K562 (cell line): ENCODE measurements at places on chromosomes 16 and 17. TPM values are rescaled to one million over a fixed set of nuclear protein-coding genes. Genes with fewer than 3 reads are reported as not detected.

DNA sequence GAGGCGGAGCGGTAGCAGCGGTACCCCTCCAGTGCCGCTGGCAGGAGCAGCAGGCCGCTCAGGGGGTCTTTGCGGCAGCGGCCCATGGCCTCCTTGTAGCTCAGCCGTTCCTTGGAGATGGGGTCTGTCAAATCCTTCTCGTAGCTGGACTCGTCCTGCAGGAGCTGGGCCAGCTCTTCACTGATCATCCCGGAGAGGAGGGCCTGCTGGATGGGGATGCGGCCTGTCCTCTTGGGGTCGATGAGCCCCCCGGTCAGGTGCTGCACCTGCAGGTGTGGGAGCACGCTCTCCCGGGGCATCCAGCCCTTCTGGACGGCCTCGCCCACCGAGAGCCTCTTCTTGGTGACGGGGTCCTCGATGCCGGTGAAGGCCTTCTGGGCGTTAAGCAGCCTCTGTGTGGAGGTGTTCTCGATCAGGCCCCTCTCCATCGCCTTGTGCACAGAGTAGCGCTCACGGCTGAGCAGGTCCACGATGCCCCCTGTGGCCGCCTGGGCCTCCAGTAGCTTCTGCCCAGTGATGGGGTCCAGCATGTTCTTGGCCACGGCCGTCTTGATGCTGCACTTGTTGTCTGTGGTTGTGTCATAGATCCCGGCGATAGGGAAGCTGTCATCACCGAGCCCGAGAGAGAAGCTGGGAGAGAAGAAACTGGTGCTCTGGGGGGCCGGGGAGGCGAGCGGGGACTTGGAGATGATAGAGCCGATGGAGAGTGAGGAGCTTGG lies 6.6 kb downstream of the CDK3 start:
- no peak for DNase-seq
- H3K4me1 ChIP-seq = no peaks in the 10 kb centered on the region; the same call in 2 of the 3 replicates
- H3K36me3 ChIP-seq = peaks cover 7% of the 10 kb centered on the region; the same call in 2 of the 3 replicates
- H3K27me3 ChIP-seq = peaks cover 37% of the 10 kb centered on the region
- no peak overlapping the region for H3K27ac ChIP-seq

Gene OTOP3
- not detected in 2 replicates for polyA plus RNA-seq

DNA sequence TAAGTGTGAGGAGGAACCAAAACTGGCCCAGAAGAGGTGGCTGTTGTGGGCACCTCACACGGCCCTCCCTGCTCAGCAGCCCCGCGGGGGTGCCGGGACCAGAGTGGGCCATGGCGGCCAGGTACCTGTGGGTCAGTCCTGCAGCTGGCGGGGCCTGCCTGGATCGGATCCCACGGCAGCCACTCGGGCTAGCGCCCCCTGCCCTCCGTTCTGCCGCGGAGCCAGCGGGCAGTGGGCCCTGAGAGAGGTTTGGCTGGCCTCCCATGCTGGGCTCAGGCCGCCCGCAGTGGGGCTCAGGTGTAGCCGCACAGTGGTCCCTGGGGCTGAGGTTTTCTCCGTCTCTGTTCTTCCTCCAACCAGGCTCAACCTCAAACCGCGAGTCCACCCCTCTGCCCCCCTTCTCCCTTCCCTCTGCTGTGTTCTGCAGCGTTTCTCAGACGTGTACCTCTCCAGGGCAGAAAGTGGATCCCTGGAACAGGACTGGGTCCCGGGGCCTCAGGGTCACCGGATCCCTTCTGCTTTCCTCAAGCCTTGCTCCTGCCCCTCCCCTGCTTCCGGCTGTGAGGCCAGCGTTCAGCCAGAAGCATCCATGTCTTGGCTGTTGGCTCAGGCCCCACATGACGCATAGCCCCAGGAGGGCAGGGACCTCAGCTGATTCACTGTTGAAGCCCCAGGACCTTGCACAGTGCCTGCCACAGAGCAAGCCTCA lies 28.6 kb upstream of the ITGA3 start:
- no peak overlapping the region for H3K27ac ChIP-seq
- no peak for DNase-seq
- H3K4me3 ChIP-seq = no peak overlapping the region

Gene ITGAD
- not detected in 2 replicates for polyA plus RNA-seq

Gene CHST6
- polyA plus RNA-seq = not detected in 2 replicates

- no peak overlapping the region for H3K27ac ChIP-seq
- no peaks in the 10 kb centered on the region for H3K27me3 ChIP-seq
- peaks cover 11% of the 10 kb centered on the region; the same call in 2 of the 3 replicates for H3K36me3 ChIP-seq
- H3K4me1 ChIP-seq = no peaks in the 10 kb centered on the region
- no peak for DNase-seq
Measured at GRCh38 chr17:2172077-2172851, 117.4 kb downstream of the HIC1 start.

DNA sequence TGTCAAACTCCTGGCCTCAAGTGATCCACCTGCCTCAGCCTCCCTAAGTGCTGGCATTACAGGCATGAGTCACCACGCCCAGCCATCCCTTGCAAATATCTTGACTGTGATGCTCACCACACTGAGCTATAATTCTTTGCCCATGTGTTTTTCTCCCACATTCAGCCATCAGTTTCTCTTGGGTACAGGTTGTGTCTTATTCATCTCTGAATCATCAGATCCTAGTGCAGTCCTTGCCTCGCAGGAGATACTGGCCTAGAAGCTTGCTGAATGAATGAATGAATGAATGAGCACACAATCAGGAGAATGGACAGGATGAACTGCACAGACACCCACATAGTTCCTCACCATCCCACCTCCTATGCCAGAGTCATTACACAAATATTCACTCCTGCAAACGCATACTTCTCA lies 24.4 kb upstream of the ETV4 start:
- no peaks in the 10 kb centered on the region for H3K36me3 ChIP-seq
- no peaks in the 10 kb centered on the region for H3K4me1 ChIP-seq
- H3K4me3 ChIP-seq = no peak overlapping the region
- DNase-seq = no peak

DNA sequence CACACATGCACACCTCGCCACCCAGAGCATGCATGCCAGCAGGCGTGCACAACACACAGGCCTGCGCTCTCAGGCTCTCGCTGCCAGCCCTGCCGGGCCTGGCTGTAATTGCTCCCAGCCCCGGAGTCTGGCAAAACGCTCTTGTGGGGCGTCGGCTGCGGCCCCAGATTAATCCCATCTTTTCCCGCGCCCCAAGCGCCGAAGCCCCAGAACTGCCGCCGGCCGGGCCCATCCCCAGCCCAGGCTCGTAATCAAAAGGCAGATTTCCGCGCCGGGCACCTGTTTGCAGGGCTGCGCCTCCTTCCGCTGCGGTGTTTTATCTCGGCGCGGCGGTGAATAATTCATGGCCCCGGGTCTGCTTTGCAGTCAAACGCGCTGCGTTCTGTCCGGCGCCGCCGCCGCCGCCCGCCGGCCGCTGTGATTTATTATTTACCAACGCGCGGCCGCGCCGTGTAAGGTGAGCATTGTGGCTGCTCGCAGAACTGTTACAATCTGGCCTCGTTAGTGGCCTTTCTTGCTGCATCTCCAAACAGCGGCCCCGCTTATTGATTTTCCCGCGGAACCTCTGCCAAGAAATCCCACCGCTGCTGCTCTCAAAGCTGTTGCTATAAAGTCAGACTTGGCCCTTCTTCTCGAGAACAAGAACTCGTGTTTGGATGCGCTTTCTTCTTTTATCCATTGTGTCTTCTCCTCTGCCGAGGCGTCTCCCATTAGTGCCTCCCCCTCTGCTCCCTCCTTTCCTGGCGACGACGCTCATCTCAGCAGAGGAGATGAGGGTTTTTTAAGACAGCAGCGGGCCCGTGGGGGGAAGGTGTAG lies 126.1 kb downstream of the IRX5 start:
- DNase-seq = no peak
- H3K36me3 ChIP-seq = no peaks in the 10 kb centered on the region
- no peak overlapping the region for H3K4me3 ChIP-seq
- peaks cover 24% of the 10 kb centered on the region for H3K27me3 ChIP-seq
- H3K4me1 ChIP-seq = peaks cover 6% of the 10 kb centered on the region; the same call in 1 of the 2 replicates
- no peak overlapping the region for H3K27ac ChIP-seq

Gene RNF112
- polyA plus RNA-seq = not detected in 2 replicates

- peak overlapping the region; percentile 14; the same call in 1 of the 3 replicates for H3K27ac ChIP-seq
- H3K4me1 ChIP-seq = peaks cover 12% of the 10 kb centered on the region; the same call in 2 of the 3 replicates
- no peaks in the 10 kb centered on the region for H3K27me3 ChIP-seq
- DNase-seq = no peak
Measured at GRCh38 chr16:75244844-75245758, 6.3 kb downstream of the BCAR1 start.

DNA sequence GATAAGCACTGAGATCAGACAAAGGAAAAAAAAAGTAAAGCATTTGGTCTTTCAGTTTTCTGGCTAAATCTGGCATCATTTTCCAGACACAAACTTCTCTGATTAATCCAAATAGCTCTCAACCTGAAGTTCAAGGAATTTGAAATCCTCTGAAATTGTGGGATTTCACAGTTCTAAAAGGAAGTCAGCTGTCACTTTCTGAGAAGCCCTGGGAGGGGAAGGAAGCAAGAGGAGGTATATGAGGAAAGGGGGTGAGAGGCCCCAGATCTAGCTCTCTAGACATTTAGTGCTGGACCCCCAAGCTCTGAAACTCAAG lies 17.5 kb upstream of the HOXB9 start:
- H3K36me3 ChIP-seq = no peaks in the 10 kb centered on the region
- no peaks in the 10 kb centered on the region for H3K27me3 ChIP-seq
- H3K4me3 ChIP-seq = no peak overlapping the region
- no peak for DNase-seq
- peaks cover 44% of the 10 kb centered on the region for H3K4me1 ChIP-seq
- H3K27ac ChIP-seq = no peak overlapping the region

Gene CPHXL2
- polyA plus RNA-seq = not detected in 2 replicates

DNA sequence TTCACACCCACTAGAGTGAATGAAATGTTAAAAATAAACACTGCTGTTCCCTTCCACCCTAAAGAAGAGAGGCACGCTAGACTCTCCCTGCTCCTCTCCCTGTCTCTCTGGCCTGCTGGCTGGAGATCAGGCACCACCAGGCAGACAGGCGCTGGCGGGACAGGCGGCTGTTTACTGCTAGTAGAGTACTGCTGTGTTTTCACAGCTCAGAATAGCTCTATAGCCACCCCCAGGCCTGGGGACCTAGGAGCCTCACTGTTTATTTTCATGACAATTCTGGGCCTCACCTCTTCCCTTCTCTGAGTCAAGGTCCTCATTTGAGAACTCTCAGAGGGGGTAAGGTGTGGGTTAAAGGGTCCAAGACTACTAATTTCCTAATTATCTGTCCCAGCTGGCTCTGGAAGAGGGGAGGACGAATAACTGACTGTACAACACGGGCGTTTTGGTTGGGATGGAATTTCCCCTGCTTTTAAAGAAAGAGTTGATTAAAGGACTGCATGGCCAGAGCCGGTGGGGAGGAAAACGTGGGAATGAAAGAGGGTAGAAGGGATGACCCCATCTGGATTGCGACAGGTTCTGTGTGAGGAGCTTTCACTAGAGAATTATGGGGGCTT lies 9.0 kb upstream of the G6PC1 start:
- no peak overlapping the region for H3K4me3 ChIP-seq
- H3K27ac ChIP-seq = no peak overlapping the region
- no peaks in the 10 kb centered on the region; the same call in 1 of the 2 replicates for H3K4me1 ChIP-seq
- no peak for DNase-seq
- no peaks in the 10 kb centered on the region for H3K36me3 ChIP-seq

DNA sequence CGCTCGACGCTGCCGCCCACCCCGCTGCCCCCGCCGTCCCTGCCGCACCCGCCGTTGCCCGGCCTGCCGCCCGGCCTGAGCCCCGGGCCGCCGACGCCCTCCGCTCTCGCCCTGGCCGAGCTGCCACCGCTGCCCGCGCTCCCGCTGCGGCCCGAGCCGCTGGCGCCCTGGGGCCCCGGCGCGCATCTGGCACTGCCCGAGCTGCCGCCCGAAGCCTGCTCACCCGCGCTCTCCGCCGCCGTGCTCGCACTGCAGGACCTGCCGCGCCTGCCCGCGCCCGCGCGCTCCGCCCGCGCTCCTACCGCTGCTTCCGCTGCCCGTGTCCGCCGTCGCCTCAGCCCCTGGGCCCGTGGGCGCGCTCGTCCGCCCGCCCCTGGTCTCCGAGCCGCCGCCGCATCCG lies 8.4 kb upstream of the CLDN9 start:
- H3K4me3 ChIP-seq = peak overlapping the region; percentile 50
- DNase-seq = peak; percentile 35
- H3K36me3 ChIP-seq = peaks cover 3% of the 10 kb centered on the region; the same call in 2 of the 3 replicates
- H3K27me3 ChIP-seq = no peaks in the 10 kb centered on the region

Gene RPRML
- 0.20 TPM in 1 of 2 replicates, not detected in the other for polyA plus RNA-seq

- no peak for DNase-seq
- H3K36me3 ChIP-seq = no peaks in the 10 kb centered on the region
- H3K4me3 ChIP-seq = no peak overlapping the region
- H3K27me3 ChIP-seq = no peaks in the 10 kb centered on the region
- H3K4me1 ChIP-seq = no peaks in the 10 kb centered on the region
- H3K27ac ChIP-seq = no peak overlapping the region
Measured at GRCh38 chr17:613725-614124, 100.9 kb downstream of the VPS53 start.

Gene KCNH6
- polyA plus RNA-seq = not detected in 2 replicates

DNA sequence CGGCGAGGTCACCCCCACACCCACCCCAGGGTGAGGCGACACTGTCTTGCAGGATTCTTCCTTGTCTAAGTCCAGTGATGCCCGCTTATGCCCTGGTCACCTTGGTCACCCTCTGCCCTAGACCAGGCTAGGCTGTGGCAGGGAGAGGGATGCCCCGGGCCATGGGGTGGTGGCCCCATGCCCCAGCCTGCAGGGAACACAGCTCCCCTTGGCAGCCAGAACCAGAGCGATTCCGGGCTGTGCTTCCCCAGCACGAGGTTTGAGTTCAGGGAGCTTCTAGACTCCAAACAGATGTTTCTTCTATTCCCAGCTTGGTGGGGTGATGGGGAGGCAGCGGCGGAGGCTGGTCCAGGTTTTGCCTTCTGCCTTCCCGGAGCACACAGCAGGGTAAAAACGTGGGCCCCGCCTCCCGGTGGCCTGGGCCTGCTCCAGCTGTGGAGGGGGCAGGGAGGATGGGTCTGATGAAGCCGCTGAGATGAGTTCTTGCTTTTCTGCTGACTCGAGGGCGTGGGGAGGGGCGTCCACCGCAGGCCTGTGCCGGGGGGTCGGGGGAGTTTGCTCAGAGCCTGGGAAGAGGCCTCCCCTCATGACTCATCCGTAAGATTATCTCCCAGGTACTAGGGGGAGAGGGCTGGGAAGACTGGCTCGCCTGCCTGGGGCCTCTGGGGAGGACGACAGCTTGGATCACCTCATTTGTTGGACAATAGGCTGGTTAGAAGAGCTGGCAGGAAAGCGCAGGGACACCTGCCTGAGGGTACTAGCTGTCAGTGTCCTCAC lies 15.4 kb downstream of the SMTNL2 start:
- H3K27ac ChIP-seq = no peak overlapping the region
- H3K36me3 ChIP-seq = no peaks in the 10 kb centered on the region
- peak; percentile 31 for DNase-seq
- H3K27me3 ChIP-seq = peaks cover 3% of the 10 kb centered on the region; the same call in 2 of the 3 replicates
- no peak overlapping the region for H3K4me3 ChIP-seq
- H3K4me1 ChIP-seq = no peaks in the 10 kb centered on the region; the same call in 2 of the 3 replicates

Gene TM4SF5
- polyA plus RNA-seq = not detected in 2 replicates

Gene C17orf100
- 1.7 and 1.8 TPM in 2 replicates for polyA plus RNA-seq

Gene HSD11B2
- 1.4 and 2.2 TPM in 2 replicates for polyA plus RNA-seq

GRCh38 chr16:15703029-15703736 lies 53.1 kb downstream of the NDE1 start:
- peaks cover 51% of the 10 kb centered on the region; the same call in 2 of the 3 replicates for H3K36me3 ChIP-seq
- H3K27me3 ChIP-seq = no peaks in the 10 kb centered on the region
- H3K27ac ChIP-seq = no peak overlapping the region; the same call in 2 of the 3 replicates
- no peak overlapping the region for H3K4me3 ChIP-seq
- DNase-seq = no peak
